Neural progenitor cell (in vitro differentiated cells): ENCODE measurements at places on chromosomes 2 and 18.

DNA sequence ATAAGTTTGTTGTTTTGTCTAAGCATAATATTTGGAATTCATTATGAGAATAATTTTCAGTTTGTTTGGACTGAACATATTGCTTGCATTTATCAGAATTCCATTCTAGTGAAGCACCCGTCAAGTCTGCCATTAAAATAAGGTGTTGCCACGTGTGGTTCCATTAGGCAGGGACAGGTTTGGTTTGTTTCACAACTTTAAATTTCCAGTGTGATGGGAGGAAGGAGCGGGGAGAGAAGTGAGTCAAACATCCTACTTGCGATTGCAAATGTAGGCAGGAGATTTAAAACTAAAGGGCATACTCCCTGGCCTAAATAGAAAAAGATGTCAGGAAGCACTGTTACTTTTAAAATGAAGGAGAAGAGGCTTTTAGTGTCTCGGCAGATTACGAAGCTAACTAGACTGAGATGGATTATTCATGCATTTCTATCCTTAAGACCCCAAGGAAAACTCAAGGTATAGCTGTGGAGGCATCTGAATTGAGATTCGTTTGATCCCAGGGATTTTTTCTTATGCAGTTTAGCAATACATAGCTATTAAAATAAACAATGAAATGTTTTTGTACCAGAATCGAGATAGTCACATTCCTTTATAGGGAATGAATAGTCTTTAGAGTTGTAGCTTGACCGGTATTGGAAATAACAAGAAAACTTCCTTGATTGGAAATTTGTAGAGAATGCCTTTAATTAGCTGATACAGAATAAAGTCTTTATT lies 19.8 kb downstream of the GRHL1 start:
- DNase-seq = no peak

- peak; percentile 21 for DNase-seq
Observed at GRCh38 chr2:158716921-158717320, 78.2 kb upstream of the DAPL1 start.

- no peak for DNase-seq
Observed at GRCh38 chr2:70817284-70817954, 3.0 kb downstream of the CLEC4F start.

DNA sequence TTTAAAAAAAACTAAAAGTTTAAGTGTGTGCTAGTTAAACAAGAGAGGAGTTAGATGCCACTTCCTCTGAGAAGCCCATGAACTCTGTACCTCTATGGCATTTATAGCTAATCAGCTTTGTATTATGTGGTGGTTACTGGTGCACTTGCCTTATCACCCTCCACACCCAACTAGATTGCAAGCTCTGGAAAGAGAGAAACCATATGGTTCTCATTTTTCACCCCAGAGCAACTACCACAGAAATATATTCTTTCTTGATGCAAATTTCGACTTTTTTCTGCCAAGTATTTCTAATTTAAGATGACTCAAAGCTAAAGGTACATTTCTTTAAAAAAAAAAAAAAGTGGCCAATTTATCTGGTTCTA lies 24.2 kb downstream of the RAPH1 start:
- no peak for DNase-seq
